CD4-positive, alpha-beta T cell treated with Interleukin-10 for 1 hour (primary cell): ENCODE measurements at places on chromosomes 5 and 9.

GRCh38 chr5:76641514-76642120 lies 18.4 kb upstream of the F2RL2 start:
- peak; percentile 70 for DNase-seq

GRCh38 chr5:89211836-89212235 lies 328.9 kb upstream of the MEF2C start:
- no peak for DNase-seq

DNA sequence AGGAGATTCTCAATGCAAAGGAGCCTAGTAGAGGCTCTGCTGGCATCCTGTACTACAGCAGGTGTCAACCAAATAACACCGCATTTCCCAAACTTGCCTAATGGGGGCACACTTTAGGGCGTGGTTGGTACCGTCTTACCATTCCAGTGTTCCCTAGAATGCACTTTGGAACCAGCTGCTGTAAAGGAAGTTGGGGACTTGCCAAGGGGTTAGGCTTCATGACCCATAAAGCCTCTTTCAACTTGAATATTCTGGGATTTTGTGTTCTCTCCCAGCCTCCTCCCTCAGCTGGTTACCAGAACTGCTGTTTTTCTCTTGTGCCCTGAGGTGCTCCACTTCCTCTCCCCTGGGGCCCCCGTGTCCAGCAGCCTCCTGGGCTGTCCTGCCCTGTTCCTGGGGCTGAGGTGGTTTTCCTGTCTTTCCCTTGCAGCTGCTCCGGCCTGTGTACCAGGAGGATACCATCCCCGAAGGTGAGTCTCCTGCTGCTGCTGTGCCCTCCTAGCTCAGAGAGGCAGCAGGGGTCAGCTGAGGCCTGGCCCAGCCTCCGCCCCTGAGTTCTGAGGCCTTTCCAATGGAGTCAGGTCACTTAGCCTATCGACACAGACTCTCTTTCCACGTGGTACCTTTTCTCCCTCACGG lies 44.7 kb downstream of the RGS3 start:
- no peak for DNase-seq

DNA sequence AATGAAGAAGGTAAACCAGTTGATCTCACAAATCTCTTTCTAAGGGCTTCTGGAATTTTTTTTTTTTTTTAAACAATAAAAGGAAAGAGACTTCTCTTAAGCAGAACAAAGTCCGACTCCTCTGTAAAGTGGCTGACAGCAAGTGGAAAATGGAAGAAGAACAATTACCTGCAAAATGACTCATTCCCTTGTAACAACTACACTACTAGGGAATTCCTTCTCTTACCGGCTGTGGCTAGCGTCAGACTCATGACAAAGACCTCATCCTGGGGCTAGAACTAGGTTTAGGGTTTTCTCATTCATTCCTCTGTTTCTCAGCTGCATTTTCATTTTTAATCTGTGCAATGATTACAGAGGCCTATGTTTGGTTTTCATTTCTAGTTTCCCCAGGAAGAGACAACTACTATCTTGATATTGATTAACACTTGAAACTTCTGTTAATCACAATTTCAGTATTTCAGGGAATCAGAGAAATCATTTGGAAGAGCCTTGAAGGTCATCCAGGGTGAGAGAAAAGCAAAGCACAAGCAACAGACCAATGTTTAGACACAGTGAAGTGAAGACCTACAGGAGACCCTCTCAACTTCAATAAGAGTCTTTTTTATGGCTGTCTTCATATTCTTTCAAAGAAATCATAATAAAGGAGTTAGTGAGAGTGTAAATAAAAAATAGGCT lies 437.9 kb downstream of the RAB3C start:
- no peak for DNase-seq

GRCh38 chr9:75096796-75097195 lies 8.5 kb downstream of the OSTF1 start:
- no peak for DNase-seq

- DNase-seq = no peak
These were observed 249.9 kb downstream of the MARCHF11 start for GRCh38 chr5:15929611-15930263.

DNA sequence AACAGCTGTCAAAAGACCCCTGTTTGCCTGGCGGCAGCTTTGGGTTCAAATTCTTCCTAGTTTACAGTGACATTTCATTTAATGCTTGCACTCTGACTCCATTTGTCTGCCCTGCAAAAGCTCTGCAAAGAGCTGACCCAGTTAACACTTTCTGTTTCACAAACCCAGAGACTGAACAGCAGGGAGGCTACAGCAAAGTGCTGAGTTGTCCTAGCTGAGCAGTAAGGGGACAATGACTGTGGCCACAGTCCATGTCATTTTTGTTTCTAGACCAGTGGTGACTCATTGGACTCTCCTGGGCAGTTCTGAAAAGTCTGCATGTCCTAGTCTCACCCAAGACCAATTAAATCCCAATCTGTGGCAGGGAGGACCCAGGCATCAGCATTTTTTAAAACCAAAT lies 994.8 kb upstream of the WWC1 start:
- no peak for DNase-seq

GRCh38 chr9:121364886-121365285 lies 5.2 kb downstream of the STOM start:
- DNase-seq = no peak

DNA sequence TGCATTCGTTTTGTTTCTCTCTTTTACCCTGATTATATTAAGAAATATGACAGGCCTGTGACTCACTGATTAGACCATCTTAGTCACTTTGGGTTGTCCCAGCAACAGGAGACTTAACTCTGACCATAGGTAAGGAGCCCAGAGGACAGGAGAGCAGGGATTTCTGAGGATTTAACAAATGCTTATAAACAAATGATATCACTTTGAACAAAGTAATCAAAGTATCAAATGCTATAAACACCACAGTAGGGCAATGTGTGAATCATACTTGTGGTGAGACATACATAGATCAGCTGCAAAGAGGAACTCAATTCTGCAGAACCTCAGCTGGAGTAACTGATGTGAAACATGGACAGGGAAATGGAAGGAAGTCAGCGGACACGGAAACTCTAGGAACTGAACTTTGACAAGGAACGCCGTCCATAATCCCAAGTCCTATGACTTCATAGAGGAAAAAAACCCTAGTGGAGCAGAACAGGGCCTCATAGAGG lies 190.6 kb upstream of the MSX2 start:
- DNase-seq = no peak

GRCh38 chr5:4208996-4209395 lies 613.4 kb downstream of the IRX1 start:
- DNase-seq = no peak

GRCh38 chr9:91061506-91061905 lies 259.9 kb downstream of the SYK start:
- no peak for DNase-seq

GRCh38 chr5:162288647-162289296 lies 221.2 kb downstream of the GABRG2 start:
- DNase-seq = no peak

DNA sequence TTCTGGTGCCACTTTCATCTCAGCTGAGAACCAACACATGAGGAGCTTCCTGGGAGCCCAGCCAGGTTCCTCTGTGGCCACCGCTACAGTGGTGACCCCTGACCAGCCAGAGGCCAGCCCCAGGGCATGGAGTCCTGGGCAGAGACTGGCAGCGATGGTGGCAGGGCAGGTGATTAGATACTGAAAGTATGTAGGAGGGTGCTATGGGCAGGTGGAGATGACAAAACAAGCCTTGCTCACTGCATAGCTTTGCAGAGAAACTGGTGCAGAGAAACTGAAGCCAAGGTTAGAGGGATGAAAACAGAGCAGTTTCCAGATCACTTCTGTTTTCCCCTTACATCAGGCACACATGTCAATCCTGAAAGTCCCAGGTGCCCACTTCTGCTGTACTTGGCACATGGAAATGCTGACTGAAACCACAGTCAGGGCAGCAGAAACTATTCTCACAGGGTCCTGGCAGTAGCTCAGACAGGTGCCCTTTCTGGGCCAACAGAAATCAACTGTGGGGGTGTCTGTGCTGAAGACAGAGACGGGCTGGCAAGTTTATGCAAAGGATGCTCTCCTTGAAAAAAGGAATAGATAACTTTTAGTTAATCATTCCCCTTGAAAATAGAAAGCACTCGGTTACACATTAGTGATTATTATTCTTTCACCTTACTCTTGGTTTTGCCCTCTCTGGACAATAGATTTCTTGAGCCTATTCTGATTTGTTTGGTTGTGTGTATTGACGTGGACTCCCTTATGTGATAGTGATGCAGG lies 90.3 kb downstream of the ANKRD55 start:
- DNase-seq = no peak

GRCh38 chr9:37696528-37696927 lies 45.8 kb downstream of the FRMPD1 start:
- no peak for DNase-seq

GRCh38 chr5:124733329-124733650 lies 13.1 kb downstream of the ZNF608 start:
- no peak for DNase-seq

DNA sequence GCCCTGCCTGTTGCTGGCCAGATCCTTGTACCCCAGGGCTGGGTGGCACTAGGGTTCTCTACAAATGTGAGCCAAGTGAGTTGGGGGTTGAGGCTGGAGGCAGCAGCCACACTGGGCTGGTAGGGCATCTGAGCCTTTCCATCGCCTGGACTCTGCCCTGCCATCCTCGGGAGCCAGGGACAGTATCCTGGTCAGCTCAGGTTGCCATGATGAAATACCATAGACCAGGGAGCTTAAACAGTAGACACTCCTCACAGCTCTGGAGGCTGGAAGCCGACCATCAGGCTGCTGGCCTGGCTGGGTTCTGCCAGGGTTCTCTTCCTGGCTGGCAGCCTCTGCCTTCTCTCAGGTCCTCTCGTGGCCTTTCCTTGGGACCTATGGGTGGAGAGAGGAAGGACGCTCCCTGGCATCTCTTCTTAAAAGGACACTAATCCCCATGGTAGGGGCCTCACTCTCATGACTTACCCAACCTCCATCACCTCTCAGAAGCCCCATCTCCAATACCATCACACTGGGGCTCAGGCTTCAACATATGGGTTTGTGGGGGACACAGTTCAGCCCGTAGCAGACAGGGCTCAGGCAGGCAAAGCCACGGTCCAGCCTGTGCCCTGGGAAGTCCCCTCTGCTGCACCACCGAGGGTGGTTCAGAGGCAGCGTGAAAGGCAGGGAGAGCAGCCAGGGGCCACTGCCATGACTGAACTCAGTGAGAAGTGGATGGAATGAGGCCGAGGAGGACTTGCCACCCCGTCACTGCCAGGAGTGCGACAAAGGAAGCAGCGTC lies 50.1 kb downstream of the HMCN2 start:
- no peak for DNase-seq

- no peak for DNase-seq
These were observed 35.8 kb downstream of the FGF1 start for GRCh38 chr5:142650060-142650459.

DNA sequence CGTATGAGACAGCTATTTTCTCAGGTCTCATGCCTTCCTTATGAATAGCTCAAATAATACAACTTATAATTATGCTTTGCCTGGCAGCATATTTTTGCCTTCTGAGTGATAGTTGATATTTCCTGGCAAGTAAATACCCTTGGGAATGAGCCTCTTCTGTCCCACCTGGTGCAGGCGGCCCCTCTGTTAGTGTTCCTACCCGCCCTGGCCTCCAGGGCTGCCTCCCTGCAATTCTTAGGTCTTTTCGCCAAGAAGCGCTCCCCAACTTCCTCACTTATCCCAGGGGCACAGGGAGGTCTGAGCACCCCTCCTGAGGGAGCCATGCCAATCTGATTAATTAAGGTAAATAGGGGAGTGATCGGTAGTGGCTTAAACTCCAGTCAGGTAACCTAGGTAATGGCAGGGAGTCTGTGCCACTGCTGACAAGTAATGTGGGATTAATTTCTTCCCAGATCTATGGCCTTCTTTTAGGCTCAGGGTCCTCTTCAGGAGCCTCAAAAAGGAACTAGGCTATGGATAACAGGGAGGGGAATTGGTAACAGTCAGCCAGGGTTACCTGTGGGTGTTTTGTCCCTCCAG lies 81.5 kb downstream of the GALNT10 start:
- no peak for DNase-seq

- no peak for DNase-seq
These were observed 57.9 kb downstream of the GCNT1 start for GRCh38 chr9:76516871-76517270.

DNA sequence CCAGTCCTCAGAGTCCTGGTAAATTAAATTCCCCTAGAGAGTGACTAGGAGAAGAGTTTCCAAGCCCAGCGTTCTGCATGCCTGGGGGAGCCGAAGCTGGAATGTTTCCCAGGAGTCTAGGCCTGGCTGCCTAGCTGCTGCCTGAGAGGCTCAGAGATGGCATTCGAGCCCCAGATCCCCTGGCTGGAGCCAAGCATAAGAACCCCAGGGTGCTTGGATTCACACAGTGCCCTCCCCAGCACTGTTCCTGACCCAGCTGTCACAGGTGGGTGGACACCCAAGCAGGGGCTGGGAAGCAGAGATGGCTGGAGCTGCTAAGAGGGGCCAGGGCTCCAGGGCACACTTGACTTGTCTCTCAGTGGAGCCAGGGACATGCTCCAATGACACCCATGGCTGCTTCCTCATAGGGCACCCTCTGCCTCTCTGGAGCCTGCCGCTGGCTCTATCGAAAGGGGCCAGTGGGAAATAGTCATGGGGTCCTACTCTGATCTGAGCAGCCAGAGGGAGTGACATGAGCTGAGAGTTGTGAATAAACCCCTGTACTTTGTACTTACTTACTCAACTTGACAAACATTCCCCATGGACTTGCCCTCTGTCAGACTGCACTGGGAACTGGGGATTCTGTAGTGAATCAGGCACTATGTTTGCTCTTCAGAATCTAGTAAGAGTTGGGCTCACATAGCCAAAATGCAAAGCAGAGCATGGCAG lies 62.6 kb upstream of the XPA start:
- no peak for DNase-seq

DNA sequence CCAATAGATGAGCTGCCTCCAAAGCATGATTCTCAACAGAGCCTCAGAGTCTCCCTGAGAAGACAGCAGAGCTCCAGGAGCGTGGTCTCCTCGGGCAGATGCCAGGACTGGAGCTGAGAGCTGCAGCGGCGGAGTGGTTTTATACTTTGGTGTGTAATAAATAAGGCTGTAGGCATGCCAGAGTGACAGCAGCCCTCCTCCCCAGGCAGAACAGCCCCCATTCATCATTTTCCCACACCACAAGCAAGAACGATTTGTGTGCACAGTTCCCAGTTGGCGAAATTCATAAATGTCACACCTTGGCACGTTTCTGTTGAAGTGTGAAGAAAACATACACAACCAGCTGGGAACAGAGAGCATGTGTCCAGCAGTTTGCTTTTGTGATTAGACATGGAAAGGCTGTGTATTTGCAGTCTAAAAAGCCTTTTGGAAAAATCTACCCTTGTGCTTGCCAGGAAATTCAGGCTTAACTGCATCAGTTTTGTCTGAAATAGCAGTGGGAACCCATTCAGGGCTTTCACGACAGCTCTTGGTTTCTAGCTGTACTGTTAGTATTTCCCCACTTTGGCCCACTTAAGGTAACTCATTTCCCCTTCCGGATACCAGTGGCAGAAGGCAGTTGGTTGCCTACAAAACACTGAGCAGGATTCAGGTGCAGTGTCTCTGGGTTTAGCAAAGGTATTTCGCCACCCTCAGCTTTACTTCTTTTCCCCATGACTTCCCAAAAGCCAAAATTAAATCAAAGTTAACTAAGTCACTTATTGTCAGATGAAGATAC lies at the start of gene C1QTNF3:
Gene C1QTNF3 (minus strand): TSS at position 115 of the 778 bp plus-strand sequence. CDS start 88 bp downstream, at position 27.
- DNase-seq = no peak
